ENCODE measurements at places on chromosomes 6 and 20. TPM values are rescaled to one million over a fixed set of nuclear protein-coding genes. Genes with fewer than 3 reads are reported as not detected.

DNA sequence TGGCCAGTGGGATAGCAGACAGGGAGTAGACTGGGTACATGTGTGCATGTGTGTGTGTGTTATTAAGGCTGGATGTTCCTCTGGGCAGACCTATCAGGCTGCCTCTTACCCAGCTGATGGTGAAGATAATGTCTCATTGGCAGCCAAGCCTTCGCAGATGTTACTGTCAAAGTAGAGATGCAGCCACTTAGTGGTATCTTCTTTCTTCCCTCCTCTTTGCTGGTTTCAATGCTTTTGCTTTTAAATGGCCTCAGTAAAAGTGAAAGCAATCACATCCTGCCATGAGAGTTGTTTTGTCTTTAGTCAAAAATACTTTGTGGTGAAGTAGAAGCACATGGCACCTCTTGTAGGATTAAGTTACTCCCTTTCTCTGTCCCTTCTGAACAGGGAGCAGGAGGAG, 57.5 kb downstream of the SNRNP48 start:
- DNase-seq = no peak

DNA sequence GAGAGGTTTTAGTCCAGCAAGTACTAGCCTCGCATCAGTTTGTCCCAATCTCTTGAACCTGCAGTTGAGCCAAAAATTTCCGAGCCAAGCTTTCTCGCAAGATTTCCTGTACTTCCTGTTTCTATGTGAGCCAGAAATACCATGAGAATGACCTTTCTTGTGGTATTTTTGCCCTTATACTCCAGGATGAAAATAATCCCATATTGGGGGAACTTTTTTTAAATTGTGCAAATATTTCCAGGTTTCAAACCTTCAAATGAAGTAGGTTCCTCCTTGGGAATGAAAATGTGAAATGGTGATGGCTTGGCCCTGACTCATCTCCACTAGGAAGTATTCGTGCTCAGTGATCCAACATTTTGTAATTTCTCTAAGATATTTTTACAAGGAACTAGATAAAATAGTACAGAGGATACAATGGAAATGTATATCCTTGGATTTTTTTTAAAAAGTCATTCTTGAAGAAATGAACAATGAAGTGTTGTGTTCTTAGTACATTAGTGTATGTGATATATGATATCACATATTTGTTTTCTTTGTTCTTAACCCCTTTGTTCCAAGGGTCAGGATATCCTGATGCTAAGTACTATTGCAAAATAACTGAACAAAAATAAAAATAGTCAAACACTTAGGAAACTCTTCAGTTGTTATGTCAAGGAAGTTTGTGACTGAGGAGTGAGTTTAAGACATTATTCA, 184.0 kb downstream of the PDE7B start:
- DNase-seq = no peak

GRCh38 chr20:13868331-13868730, 83.5 kb downstream of the NDUFAF5 start:
- DNase-seq = no peak

GRCh38 chr6:89082486-89082891, 1.9 kb downstream of the PNRC1 start:
- DNase-seq = no peak

DNA sequence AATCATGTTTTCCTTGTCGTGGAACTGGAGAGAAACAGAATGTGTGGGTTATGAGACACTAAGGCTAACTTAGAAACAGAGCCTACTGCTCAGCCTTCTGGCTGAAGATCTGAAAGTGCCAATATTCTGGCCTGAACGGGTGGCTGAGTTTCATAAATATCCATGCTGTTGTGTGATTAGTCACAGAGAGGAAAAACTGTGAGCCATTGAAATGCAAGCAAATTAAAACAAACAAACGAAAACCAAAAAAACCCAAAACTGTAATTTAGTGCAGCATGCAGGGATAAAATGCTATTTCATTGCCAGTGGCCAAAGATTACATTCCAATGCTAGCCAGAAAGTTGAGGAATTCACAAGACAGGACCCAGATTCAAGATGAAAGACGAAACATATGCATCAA, 315.1 kb downstream of the UBE3D start:
- DNase-seq = no peak

Gene FAM8A1
- total RNA-seq = 8.1 TPM

Gene ZSCAN23
- total RNA-seq = 12.0 TPM
